ENCODE measurements at places on chromosomes 6 and 20.

DNA sequence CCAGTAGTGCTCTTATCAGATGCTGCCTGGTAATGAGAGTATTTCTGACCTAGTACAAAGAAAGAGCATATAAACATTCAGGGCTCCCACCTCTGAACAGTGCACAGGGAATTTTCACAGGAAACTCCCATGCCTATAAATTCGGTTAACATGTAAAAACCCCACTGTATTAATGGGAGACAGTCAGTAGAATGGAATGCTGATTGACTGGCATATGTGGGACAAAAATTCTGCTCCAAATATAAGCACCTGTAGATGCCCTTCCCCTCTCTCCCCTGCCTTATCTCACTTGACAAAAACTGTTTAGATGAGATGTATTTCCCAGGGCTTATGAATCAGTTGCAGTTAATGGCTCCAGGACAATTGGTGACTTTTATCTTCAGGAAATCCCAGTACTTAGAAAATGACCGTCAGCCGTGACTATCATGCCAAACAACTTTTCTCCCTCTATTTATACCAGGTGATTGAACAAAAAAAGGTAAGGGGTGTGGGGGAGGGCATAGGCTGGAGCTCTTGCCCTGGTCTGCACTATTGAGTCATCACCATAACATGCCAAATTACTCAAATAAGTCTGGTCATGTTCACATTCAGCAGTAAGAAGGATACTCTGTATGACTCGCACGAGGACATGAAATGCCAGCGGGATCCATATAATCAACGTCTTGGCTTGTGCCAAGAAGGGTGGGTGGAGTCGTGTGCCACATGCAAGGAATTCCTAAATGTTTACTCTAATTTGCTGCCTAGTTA lies 176.4 kb upstream of the BMP2 start:
- DNase-seq: no peak

DNA sequence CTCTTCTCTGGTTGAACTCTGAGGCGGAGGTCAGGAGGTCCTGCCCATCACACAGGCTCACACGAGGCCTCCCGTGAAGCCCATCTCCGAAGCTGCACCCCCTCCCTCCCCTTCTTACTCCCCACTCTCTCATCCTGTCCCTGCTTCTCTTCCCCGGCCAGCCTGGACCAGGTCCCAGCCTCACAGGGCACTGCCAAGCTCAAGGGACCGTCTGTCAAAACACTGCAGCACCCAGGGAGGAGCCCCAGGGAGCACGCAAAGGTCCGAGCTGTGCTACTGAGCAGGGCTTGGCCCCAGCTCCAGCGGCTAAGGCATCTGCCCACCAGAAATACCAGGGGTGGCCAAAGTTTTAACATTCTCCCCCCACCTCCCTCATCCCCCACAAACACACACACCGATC lies 70.0 kb downstream of the PSMG4 start:
- no peak for DNase-seq

DNA sequence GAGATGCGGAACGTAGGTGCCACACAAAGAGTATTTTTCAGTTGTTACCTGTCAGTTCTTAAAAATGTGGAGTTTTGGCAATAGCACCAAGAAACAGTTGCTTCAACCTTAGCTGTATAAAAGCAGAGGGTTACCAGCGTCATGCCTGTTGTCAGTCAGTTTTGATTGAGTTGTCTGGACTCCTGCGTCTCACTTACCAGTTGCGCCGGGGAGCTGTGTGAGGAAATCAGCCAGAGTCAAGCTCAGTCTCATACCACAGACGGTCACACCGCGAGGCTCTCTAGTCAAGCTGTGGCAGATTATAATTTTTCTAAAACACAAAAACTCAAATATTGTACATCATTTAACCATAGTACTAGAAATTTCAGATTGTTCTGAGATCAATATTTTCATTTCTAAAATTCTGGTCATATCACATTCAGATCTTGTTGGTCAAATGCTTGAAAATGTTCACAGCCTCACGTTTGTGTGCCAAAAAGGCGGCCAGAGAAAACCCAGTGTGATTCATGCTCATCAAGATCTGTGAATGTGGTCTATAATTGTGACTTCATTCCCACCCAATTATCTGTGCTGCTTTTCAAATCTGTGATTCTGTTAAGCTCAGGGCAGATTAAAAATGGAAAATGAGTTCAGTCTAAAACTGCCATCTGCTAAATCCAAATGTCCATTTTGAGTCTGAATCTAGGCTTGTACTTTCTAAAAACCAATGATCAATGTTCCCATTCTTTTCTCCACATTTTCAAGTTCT lies 37.5 kb downstream of the SASH1 start:
- no peak for DNase-seq

- DNase-seq: no peak
Measured at GRCh38 chr20:38113401-38114325, 51.4 kb downstream of the TGM2 start.

GRCh38 chr6:15916581-15916980 lies 212.3 kb upstream of the MYLIP start:
- no peak for DNase-seq

GRCh38 chr6:10140824-10141223 lies 274.1 kb downstream of the TFAP2A start:
- DNase-seq: no peak

GRCh38 chr6:37587866-37588734 lies 88.4 kb upstream of the CCDC167 start:
- DNase-seq: no peak

DNA sequence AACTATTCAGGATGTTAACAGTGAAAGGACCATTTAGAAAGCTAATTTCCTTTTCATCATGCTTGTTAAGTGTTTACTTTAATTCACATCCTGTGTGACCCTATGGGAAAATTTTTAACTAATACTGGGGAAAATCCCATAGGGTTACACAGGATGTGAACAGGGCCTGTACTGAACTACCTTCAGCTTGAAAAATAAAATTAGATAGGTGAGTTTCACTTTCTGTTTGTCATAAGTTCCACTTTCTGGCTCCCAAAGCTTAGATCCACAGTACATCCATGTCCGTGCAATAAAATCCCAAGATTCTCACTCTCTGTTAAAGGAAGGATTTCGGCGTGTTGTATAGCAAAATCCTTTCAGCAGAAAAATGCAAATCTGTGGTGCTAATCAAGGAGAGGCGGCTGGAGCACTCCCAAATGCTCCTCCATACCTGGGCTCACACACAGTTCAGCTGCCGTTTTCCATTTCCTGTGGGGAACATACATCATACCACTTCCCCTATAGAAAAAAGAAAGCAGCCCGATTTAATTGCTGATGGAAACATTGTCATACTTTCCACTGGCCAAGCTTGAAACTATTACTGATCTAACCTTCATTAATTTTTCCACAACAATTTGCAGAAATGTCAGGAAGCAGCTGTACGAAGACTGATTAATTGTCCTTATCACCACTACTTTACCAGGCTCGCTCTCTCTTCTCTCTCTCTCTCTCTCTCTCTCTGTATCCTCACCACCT lies 125.2 kb downstream of the HIVEP2 start:
- peak; percentile 50 for DNase-seq

DNA sequence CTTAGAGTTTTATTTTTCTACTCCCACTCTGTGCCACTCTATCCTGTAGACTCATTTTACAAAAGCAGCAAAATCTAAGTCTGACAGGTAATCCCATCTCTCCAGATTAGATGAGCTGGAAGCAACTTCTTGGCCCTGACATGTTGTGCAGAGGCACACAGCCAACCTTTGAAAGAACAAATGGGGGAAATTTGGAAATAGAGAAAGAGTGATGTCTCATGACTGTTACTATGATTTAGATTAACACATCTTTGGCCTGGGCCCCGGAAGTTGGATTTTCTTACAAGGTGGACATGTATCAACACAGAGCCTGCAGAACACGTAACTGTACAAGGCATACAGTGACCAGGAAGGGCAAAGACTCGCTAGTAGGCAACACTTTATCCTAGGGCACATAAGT lies 227.7 kb downstream of the MYLK4 start:
- DNase-seq: no peak

- no peak for DNase-seq
Measured at GRCh38 chr6:118881440-118882313, 12.3 kb upstream of the ASF1A start.

DNA sequence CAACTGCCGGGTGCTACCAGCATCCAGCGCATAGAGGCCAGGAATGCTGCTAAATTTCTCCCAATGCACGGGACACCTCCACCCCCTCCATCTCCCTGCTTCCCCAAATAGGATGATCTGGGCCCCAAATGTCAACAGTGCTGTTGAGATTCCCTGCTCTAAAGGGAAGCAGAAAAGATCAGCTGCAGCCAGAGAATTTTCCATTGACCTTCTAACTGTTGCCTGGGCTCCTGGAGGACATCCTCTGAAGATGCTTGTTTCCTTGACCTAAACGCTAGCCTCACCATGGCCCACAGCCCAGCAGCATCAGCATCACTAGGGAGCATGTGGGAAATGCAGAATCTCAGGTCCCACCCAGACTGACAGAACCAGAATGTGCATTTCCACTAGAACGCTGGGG lies 161.3 kb downstream of the GMPR start:
- no peak for DNase-seq

GRCh38 chr20:10634211-10634610 lies 39.6 kb downstream of the JAG1 start:
- no peak for DNase-seq

DNA sequence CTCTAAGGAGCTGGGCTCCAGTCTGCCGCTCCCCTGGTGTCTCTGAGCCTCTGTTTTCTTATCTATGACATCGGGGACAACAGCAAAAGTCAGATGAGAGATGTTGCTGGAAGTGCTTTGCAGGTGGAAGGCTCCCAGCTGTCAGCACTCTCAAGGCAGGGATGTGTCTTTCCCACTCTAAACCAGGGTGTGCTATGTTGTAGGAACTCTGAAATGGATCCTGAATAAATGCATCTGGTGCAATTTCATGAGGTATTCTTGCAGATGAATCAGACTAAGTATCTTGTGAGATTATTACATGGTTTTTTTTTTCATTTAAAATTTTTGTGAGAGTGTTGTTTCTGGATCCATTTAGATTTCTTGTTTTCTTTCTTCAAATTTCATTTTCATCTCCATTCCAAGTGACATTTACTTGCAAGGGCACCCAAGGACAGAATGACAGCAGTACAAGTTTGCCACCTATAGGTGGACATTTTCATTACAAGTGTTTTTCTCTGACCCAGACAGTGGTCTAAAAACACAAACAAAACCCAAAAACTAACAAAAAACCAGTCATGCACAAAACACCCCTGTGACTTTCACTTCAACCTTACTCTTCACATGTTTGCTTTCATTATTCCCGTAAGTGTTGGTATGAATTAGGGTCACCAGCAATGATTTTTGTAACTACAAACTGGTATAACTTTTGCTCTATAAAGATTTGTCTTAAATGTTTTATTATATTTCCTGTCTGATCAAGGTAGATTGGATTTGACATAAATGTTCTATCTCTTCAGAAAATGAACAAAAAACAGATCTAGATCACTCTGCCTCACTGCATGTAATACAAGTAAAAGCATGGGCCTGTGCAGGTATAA lies 14.7 kb upstream of the SIM1 start:
- DNase-seq: no peak

- DNase-seq: no peak
Measured at GRCh38 chr20:4637081-4637797, 84.5 kb upstream of the PRND start.

DNA sequence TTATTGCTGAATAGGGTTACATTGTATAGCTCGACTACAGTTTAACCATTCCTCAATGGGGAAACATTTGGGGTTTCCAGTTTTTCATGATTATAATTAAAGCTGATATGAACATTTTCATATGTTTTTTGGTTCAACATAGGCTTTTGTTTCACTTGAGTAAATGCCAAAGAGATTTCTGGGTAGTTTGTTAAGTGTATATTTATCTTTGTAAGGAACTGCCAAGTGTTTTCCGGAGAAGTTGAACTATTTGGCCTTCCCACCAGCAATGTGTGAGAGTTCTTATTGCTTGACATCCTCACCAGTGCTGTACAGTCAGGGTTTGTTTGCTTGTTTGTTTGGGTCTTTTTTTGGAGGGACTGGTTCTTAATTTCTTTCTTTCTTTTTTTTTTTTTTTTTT lies 83.7 kb upstream of the RALY start:
- DNase-seq: no peak

- no peak for DNase-seq
Measured at GRCh38 chr6:109457562-109457996, 2.0 kb upstream of the MICAL1 start.

DNA sequence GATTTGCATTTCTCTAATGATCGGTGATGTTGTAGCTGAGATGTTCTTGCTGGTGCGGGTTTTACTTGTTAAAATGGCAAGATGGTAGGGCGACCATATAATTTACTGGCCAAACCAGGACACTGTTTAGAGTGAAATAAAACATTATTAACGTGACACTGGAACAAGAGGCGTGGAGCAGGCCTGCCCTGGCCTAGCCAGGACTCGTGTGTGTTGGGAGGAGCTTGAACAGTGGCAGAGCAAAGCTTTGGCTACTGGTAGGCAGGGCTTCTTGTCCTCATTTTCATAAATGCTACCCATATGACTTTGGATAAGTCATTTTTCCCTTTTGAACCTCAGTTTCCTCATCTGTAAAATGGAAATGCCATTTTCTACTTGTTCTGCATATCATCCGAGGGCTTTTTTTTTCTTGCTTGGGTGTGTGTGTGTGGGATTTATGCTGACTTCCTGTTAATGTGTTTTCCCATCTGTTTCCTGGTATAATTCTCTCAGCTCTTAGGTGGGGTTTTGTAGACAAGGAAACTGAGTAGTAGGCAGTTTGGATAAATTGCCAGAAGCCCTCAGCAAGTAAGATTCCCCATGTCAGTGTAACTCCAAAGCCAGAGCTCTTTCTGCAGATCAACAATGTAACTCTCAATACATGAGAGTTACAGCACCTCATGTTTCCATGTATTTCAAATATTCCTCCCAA lies 81.7 kb downstream of the TOX2 start:
- no peak for DNase-seq

DNA sequence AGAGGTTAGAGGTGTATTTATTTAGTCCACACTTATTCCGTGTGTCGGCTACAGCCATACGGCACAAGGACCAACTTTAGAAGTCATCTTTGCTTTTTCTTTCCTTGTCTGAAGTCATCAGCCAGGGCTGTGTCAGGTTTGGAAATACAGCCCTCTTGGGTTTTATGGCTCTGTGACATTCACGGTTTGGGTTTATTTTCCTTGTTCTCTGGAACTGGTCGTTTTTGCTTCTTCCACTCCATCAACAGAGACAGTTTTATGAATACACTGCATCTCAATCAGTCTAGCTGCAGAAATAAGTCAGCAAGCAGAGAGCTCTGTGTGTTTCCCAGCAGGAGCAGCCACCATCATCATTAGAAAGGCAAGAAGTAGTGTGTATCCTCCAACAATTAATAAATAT lies 132.5 kb downstream of the TBC1D7 start:
- no peak for DNase-seq

- DNase-seq: no peak
Measured at GRCh38 chr6:71473926-71474325, 185.3 kb downstream of the OGFRL1 start.

DNA sequence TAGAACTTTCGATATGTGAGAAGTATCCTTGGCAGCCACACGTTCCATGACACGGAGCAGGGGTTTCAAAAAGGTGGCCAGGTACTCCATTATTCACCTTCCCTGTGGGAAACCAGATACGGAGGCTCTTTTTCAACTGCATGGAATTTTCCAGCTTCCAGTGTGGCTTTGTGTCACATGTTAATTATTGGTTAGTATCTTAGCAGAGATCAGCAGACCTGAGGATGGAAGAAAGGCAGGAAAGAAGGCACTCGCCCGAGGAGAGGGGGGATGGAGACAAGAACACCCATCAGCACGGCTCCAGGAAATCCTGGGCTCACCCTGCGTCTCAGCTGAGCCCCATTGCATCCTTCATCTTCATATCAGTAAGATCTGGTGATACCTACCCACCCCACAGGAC lies 115.5 kb downstream of the PXDC1 start:
- no peak for DNase-seq

Measured in activated T-cell treated with anti-CD3 and anti-CD28 coated beads, Interleukin-2, amount 50 U/mL, for 1 hour (primary cell).